Stimulated activated CD8-positive, alpha-beta memory T cell treated with anti-CD3 and anti-CD28 coated beads, Interleukin-4, amount 100 ng/mL, for 48 hours (primary cell): ENCODE measurements at places on chromosomes 2 and 18.

DNA sequence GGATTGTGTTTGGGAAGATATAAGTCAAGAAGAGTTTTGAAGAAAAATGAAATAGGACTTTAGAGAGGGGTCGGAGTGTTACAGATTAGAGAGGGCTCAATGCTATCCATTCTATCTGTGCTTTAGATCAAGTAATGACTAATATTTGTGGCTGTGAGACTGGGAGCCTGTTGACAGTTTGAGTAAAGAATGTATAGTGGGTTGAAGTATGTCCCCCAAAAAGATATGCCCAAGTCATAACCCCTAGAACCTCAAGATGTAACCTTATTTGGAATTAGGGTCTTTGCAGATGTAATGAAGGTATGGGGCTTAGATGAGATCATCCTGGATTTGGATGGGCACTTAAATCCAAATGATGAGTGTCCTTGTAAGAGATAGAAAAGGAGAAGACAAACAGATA, 55.3 kb upstream of the SERPINE2 start:
- DNase-seq, result no peak

- DNase-seq, result no peak
Observed at GRCh38 chr2:13686262-13686661, 946.3 kb upstream of the LRATD1 start.

DNA sequence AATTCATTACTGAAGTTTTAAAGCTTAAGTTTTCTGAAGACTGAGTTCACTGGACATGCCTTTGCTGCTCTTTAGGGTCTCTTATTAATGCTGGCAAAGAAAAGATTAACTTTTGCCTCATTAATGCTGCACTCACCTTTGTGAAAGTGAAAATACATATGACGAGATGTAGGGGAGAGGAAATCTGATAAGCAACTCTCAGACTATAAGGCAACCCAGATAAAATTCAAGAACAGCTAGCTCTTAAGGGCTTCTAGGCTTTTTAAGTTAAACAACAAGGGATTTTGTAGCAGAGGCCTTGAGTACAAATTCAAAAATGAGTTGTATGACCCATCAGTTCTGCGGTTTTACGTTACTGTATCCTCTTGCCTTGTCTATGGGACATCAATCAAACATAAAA, 143.7 kb downstream of the USP34 start:
- no peak for DNase-seq

DNA sequence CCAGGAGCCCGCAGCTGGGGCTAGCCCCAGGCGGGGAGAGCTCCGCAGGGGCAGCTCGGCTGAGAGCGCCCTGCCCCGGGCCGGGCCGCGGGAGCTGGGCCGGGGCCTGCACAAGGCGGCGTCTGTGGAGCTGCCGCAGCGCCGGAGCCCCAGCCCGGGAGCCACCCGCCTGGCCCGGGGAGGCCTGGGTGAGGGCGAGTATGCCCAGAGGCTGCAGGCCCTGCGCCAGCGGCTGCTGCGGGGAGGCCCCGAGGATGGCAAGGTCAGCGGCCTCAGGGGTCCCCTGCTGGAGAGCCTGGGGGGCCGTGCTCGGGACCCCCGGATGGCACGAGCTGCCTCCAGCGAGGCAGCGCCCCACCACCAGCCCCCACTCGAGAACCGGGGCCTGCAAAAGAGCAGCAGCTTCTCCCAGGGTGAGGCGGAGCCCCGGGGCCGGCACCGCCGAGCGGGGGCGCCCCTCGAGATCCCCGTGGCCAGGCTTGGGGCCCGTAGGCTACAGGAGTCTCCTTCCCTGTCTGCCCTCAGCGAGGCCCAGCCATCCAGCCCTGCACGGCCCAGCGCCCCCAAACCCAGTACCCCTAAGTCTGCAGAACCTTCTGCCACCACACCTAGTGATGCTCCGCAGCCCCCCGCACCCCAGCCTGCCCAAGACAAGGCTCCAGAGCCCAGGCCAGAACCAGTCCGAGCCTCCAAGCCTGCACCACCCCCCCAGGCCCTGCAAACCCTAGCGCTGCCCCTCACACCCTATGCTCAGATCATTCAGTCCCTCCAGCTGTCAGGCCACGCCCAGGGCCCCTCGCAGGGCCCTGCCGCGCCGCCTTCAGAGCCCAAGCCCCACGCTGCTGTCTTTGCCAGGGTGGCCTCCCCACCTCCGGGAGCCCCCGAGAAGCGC, 15.0 kb upstream of the GMPPA start:
- DNase-seq, result no peak
